T-helper 17 cell (primary cell): ENCODE measurements at places on chromosomes 12 and 14. TPM values are rescaled to one million over a fixed set of nuclear protein-coding genes. Genes with fewer than 3 reads are reported as not detected.

TTC9 gene
- total RNA-seq: 8.2 TPM

MIP gene
- total RNA-seq: not detected

NYNRIN gene
- total RNA-seq: not detected

DNA sequence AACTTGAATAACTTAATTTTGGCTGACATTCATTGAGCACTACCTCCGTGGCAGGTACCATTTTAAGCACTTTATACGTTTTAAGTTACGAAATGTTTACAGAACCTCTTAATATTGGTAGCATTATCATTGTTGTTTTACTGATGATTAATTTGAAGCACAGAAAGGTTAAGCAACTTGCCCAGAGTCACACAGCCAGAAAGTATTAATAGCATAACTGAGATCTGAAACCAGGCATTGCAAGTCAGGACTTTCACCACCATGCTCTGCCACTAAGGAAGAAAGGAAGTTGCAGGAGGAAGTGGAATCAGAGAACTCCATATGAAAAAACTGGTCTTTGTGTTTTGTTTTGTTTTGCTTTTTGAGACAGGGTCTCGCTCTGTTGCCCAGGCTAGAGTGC is 28.2 kb upstream of the BCAT1 start:
- DNase-seq: no peak

- DNase-seq: no peak
Measured at GRCh38 chr14:38549564-38549963, 293.7 kb upstream of the CLEC14A start.

DNA sequence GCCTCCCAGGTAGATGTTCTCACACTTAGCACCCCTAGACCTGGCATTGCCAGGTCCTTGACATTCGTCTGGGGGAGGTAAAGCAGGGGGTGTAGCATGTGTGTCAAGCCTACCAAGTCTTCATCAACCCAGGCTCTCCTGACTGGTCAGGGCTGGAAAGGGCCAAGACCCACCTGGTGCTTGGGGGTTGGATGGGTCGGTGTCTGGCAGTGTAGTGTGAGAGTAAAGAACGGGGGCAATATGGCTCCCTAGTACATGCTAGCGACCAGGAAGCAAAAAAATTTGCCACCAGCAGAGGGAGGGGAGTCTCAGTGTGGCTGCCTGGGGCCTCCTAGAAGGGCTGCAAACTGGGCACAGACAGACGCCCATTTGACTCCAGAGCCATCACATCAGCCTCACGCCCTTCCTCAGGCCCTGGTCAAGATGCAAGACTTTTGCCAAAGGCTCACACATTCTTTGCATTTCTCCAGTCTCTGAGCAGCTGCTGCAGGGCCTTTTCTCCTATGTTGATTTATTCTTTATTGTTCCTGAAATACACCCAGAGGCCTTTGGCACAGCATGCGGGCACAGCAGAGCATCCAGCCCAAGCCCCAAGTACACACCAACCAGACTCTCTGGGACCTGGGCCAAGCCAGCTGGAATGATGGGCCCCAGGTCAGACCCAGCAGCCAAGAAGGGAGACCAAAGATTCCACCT is 38.3 kb upstream of the PNMA1 start:
- no peak for DNase-seq
